ENCODE measurements at places on chromosomes 16 and 17. TPM values are rescaled to one million over a fixed set of nuclear protein-coding genes. Genes with fewer than 3 reads are reported as not detected.

- peak; percentile 67 for DNase-seq
These were observed 65.9 kb upstream of the SDK2 start for GRCh38 chr17:73710095-73710592.

DNA sequence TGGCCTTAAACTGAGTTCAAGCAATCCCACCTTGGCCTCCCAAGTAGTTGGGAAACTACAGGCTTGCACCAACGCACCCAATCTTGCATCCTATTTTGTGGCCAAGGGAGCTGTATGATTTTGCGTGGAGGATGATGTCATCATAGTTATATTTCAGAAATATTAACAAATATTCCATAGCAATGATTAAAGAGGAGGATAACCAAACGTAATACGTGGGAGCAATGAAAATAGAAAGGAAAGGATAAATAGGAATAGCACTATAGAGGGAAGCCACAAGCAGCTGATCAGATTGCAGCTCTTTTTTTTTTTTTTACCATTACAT lies 2.2 kb upstream of the YWHAE start:
- no peak for DNase-seq

DNA sequence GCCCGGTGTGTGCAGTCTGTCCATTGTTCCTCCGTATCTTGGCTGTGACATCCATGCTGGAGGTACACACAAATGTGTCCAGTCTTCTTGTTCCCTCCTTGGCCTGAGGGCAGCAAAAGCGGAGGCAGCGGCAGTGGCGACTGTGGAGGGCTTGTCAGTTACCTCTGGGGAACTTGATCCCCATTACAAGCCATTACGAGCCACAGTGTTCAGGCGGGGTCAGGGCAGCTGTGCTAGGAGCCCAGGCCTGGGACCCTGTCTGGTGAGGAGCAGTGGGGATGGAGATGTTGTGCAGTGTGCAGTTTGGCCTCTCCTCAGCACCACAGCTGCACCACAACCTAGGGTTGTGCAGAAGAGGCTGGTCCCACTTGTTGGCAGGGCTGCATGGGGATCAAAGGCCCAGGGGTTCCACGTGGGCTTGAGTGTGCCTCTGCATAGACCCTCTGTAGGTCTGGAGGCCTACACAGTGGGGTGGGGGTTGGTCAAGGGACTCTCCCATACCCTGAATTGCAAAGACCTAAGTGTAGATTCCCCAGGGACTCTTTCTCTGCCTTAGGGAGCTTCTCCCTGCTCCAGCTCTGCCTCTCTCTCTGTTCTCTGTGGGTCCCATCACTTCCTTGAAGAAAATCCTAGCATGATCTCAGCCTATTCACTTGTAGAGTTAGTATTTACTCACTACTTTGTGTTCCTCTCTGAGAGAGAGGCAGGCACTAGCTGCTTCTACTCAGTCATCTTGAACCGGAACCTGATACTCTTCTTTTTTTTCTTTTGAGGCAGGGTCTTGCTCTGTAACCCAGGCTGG lies 58.8 kb downstream of the SLFN11 start:
- DNase-seq = no peak

DNA sequence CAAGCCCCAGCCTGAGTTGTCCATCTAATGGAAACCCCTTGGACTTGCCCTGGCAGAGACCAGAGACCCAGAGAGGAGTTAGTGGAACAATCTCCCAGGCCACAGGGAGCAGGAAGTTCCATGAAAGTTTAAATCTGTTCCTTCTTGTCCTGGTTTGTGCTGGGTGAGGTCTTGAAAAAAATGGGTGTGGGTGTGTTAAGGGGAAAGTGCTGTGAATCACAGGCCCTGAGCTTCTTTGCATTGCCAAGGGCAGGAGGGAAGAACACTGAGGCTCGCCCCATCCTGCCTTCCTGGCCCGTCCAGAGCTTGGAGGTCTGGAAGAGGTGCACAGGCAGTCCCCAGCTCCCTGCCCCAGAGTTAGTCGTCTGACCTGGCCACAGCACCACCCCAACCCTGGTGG lies 2.3 kb downstream of the ADORA2B start:
- no peak for DNase-seq

DNA sequence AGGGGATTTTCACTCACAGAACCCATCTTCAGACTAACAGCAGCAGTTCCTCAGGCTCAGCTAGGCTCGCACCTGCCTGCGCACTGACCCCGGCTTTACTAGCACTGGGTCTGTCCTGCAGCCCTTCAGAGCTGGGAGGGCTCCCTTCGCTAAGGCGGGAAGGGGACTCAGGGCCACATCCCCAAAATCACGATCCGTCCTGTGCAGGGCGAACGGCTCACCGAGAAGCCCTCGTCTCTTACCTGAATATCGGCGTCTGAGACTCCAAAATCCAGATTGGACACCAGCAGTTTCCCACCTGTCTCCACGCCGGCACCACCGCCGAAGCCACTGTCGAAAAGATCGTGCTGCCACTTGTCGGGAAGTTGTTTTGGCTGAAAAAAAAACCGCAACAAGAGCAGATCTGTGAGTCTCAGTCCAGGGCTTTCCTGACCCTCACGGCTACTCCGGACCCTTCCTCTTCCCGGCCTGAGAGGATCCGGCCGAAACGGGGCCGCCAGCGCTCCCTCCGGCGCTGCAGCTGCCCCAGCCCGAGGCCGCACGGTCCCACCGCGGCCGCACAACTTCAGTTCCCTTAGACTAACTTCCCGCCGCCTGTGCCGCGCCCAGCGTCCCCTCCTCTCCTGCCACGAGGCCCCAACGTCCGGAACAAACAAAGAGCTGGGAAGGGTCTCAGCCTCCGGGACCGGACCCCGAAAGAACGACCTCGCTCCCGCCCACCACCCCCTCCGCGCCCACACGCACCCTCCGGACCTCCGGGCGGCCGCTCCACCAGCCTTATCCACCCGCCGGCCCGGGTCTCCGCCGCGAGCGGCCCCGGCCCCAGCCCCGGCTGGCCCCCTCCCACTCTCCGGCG lies 711 bp downstream of the ALYREF start:
- no peak for DNase-seq

DNA sequence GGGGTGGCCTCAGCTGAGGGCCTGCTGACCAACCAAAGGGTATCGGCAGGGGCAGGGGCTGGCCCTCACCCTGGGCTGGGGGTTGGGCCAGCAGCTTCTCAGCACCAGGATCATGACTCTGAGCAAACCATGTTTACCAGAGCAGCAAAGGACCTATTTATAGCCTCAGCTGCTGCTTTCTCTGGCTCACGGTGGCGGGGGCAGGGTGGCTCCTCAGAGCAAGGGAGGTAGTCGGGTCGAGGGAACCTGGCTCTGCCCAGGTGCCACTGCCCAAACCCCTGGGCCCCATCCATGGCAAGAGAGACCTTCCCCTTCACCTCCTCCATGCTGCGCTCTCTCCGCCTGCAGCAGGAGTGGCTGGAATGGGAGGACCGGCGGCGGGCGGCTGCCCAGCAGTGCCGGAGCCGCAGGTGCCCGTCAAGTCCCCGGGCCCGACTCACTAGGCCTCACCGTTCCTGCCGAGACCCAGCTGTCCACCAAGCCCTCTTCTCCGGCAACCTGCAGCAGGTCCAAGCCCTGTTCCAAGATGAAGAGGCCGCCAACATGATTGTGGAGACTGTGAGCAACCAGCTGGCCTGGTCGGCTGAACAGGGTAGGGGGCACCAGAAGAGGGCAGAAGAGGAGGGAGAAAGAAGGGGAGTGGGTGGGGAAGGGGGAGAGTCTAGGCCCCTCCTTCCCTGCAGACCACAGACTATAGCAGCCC lies at the start of gene ASB16:
Gene ASB16 (plus strand): TSS at position 206 of the 703 bp plus-strand sequence. CDS start 86 bp downstream, at position 292.
- peak; percentile 25 for DNase-seq

DNA sequence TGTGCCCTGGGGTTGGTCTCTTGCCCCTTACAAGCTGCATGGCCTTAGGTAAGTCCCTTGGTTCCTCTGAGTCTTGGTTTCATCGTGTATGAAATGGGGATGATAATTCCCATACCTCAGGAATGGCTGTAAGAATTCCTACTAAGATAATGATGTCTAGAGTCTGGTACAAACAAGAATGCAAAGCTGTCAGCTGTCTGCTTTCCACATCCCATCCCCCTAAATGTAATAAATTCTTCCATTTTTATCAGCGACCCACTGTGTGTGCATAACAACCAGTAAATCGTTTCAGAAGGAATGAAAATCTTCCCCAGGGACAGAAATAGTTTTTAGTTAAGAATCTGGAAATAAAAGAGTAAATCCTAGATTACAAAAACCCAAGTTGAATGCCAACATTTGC lies 95.4 kb downstream of the CPPED1 start:
- DNase-seq = no peak

DNA sequence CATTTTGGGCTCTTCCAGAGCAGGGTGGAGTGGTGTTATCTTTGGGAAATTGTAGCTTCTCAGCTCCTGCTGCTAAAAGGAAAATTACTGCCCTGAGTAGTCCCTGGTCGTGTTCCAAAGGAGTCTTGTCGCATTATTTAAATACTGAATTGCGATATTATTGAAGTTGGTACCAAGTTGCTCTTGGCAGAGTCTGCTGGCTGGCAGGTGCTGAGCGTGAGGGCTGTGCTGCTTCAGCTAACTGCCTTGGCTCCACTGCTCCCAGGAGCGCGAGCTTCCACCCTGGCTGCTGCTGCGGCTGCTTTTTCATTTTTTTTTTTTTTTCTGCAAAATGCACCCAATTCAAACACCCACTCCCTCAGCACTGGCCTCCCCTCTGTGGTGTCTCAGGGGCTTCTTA lies 289.8 kb downstream of the MAF start:
- DNase-seq = no peak

DNA sequence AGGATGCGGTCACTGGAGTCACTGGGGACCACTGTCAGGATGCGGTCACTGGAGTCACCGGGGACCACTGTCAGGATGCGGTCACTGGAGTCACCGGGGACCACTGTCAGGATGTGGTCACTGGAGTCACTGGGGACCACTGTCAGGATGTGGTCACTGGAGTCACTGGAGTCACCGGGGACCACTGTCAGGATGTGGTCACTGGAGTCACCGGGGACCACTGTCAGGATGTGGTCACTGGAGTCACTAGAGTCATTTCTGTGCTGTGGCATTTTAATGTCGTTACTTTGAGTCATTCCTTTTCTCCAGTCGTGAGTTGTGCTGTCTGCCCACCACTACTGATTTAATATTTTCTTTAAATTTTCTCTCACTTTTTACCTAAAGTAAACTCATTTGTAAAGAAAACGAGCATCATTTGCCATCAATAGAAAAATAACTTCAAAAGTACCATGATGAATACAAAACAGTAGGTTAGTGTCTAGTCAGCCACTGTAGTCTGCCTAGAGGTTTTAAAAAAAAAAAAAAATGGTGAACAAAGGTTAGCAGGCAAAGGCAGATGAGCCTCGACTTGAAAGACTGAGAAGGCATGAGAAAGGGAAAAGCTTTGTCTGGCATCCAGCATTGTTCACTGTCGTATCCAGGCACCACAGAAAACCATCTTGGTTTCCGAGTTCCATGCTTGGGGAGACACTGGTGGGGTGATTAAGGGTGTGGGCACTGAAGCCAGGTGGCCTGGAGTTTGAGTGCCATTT lies 346.6 kb downstream of the SNX29 start:
- DNase-seq = no peak

- DNase-seq = no peak
These were observed 201.8 kb downstream of the CDH11 start for GRCh38 chr16:64919929-64920607.

DNA sequence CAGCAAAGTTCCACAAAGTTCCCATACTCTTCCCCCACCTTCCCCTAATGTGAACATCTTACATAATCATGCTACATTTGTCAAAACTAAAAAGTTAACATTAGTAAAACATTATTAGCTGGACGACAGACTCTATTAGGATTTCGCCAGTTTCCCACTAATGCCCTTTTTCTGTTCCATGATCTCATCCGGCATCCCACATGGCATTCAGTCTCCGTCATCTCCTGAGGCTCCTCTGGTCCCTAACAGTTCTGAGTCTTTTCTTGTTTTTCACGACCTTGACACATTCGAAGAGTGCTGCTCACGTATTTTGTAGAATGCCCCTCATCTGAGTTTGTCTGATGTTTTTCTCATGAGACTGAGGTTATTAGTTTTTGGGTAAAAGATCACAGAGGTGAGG lies 8.8 kb upstream of the MPRIP start:
- DNase-seq = no peak

GRCh38 chr16:1601489-1601888 lies 10.4 kb downstream of the IFT140 start:
- no peak for DNase-seq

- no peak for DNase-seq
These were observed 611.4 kb upstream of the CDH5 start for GRCh38 chr16:65754820-65755691.

NETO2 gene
- total RNA-seq = 0.73 TPM

DNAH3 gene
- total RNA-seq = 8.0 TPM
